ENCODE measurements at places on chromosomes 12 and 14.

DNA sequence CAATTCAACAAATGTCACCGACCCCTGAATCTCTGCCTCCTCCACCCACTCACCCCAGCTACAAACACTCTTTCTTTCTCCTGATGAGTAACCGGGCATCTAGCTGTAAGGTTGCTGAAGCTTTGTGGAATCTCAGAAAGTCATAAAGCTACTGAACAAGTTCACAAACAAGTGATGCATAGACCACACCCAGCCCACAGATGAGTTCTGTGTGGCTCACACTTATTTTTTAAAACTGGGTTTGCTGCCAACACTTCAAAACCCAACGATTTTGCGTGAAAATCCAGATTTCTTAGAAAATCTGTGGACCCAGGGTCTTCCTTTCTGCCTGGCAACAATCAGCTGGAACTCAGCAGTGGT is 96.1 kb downstream of the APAF1 start:
- peak; percentile 35 for DNase-seq

GRCh38 chr14:68734231-68734732 is 58.6 kb downstream of the ZFP36L1 start:
- DNase-seq = peak; percentile 37

DNA sequence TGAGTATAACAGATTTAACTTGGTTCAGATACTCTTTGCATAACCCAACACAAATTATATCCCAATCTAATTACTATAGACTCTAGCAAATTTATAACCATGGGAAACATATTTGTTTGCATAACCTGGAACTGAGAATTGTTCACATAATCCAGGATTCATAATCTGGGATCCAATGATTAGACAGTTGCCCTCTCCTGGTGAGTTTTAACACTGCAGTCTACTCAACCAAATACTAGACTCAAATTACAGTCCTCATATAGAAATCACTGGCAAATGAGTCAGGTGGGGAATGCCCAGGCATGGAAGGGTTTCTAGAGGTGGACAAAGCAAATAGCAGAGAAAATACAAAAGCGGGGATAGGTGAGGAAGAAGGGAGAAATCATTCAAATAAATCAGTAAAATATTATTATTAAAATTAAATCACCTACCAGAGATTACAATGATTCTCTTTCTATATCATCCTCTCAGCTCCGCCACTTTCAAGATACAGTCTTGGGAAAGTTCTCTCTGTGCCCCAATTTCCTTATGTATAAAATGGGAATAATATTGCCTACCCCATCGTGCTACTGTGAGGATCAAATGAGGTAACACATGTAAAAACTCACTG is 9.4 kb downstream of the GCH1 start:
- DNase-seq = peak; percentile 85

DNA sequence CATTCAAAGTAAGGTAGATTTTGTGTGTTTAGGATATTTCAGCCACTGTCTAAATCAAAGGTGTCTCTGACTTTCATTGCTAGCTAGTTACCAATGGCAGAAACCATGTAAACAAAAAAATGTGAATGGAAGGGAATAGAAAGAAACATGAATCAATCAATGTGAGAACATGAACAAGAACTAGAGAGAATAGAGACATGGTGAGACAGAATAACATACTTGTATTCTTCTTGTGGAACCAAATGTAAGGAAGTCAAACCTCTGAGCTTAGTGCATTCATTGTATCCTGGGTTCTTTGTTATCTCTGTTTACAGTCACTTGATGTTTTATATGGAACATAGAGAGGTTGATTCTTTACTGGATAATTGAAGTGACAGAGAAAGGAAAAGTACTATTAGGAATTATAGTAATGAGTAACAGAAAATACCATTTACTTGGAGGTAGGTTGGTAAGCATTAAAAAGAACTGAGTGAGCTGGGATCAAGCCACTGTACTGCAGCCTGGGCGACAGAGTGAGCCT is 2.6 kb upstream of the WNK1 start:
- DNase-seq = no peak

DNA sequence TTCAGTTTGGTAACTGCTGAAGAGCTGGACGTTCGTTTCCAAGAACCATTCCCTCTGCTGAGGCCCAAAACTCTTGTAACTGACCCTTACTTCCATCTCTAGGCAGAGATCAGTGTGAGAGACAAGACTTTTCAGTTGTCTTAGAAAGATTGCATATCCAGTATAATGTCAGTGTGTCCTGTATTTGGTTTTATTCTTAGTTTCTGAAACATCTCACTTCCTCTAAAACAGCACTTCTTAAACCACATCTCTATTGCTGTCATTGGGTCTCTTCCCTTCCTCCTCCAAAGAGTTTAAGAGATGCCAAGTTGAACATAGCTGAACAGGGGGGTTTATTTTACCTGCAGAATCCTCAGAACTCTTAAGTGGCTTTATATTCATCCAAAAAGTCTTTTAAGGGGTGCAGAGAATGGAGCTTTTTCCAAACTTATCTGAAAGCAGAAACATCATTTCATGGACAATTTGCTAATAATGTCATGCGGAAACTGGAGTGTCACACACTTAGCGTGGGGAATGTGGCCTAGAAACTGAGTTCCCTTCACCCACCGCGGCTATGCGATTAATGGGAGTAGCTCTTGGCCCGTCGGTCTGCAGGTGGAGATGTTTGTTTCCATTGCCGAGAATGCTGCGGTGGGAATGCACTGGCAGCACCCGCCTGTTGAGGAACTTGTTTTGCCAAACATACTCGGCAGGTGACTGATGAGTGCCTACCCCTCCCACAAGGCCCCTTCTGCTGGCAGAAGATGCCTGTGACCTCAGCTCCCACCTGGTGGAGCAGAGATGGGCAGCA is 148.2 kb downstream of the ADGRD1 start:
- DNase-seq = no peak

DNA sequence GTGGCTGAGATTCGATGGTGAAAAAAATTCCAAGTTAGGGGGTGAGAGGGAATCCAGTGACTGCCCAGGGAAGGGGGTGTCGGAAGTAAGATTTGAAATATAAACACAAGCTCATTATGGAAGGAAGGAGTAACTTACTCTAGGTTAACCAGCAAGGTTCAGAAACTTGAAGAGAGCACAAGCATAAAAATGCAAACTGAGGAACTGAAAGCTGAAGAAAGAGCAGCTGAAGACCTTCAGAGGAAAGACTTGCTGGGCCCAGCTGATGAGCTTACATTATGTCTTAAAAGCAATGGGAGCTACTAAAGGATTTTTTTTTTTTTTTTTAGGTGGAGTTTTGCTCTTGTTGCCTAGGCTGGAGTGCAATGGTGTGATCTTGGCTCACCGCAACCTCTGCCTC is 189.7 kb upstream of the GRIN2B start:
- no peak for DNase-seq

- no peak for DNase-seq
Measured at GRCh38 chr14:104889375-104889757, 24.3 kb downstream of the CEP170B start.

GRCh38 chr12:86838711-86839110 is 582.5 kb upstream of the MGAT4C start:
- no peak for DNase-seq

DNA sequence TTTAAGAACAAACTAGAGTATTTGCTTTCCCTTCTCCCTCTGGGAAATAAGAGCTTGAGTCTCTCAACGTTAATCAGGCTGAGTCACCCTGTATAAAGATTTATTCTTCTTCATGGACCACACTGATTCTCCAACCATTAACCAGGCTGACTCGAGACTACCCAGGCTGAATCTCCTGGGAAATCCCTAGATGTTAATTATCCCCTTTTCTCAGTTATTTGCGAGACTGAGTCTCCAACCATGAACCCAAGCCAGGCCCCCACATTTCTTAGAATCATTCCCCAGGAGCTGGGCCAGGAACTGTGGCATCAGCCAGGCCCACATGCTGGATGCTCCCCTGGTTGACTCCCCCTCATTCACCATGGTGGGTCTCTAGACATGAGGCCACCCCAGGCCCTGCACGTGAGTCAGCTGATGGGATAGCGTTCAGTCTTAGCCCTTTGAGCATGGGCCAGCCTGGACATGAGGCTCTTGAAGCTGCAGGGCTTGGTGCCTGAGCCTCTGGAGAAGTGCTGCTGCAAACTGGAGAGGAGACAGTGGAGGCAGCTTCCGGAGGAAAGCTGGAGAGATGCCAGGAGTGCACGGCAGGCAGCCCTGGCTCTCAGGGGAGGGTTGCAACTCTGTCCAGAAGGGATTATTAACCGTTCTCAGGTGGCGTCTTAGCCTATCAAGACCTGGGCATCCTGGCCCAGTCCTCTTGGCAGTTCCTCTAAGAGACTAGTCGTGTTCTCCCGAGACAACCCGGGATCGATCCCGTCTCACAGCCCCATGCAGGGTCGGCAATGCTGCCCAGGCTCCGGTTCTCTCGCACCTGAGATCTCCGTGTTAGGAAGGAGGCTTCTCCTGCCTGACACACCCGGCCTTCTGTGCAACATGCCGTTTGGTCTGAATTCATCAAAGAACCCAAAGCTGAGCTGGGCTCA is 296.6 kb downstream of the ADGRD1 start:
- DNase-seq = no peak

GRCh38 chr12:53997204-53998109 is 2.5 kb upstream of the HOXC9 start:
- no peak for DNase-seq

DNA sequence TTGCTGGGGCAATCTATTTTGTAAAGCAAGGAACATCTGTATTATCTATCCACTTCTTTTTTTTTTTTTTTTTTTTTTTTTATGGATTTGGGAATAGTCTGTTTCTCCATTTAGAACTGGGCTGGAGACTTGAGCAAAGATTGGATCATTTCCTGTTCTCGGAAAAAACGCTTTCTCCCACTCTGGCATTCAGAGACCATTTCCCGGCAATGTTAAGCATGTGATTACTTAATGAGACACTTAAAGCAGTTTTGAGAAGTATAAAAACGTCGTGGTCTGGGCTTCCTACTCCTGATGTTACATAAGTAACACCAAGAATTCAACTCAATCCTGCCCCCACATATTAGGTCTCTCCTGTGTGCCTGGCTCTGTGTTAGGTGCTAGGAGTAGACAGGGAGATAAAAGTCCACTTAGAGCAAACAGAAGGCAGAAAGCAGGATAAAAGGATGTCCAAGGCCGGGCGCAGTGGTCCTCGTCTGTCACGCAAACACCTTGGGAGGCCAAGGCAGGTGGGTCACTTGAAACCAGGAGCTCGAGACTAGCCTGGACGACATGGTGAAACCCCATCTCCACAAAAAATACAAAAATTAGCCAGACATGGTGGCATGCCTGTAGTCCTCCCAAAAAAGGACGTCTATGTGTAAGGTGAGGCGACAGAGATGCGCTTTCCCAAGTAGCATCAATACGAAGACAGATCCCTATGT is 152.1 kb upstream of the GSC start:
- no peak for DNase-seq

- DNase-seq = peak; percentile 41
Measured at GRCh38 chr12:107660235-107660634, 25.4 kb upstream of the PWP1 start.

DNA sequence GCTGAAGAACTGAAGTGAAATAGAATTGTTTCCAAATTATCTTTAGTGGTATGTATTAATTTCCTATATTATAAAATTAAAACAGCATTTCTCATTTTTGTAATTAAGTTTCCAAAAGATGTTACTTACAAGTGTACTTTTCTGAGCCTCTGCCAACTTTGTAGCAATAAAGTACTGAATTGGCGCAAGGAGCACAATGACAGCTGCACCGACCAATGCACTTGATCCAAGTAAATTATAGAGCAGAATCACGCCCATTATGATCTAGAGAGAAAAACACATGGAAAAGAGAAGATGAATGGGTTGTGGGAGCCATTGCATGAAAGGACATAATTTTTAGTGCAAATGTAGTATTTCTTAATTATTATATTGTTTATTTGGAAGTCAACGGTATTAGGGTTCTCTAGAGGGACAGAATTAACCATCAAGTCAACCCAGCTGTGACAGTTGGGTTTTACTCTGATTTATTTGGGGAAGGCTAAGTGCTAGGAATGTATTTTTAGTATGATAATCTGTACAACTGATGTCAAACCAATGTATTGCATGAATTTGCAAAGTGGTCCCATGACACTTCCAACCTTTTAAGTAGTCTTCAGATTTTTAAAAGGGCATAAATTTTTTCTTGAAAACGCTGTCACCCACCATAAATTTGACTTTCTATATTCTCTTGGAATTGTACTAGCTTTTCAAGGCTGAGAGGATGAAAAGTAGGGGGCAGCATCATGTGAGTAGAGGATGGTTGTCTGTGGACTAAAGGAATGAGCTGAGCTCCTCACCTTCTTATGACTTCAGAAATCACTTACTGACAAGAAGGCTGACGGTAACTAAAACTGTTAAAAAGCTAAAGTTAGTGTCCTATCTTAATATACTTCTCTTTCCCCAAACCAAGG is 33.0 kb downstream of the ABCC9 start:
- no peak for DNase-seq

DNA sequence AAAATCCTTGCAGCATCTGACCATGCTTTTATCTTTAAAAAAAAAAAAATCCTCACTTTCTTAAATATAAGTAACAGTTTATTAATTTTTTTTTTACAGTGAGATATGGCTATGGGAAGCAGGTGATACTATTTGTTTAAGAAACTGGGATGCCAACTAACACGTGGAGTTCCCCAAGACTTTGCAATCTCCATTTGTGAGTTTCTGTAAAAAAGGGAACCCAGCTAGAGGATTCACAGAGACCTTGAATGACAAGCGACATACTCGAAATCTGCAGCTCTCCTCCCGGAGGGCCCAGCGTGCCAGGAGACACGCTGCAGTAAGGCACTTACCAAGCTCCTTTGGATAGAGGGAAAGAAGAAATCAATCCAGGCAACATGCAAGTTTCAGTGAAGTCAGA is 30.1 kb downstream of the SLC15A4 start:
- no peak for DNase-seq

DNA sequence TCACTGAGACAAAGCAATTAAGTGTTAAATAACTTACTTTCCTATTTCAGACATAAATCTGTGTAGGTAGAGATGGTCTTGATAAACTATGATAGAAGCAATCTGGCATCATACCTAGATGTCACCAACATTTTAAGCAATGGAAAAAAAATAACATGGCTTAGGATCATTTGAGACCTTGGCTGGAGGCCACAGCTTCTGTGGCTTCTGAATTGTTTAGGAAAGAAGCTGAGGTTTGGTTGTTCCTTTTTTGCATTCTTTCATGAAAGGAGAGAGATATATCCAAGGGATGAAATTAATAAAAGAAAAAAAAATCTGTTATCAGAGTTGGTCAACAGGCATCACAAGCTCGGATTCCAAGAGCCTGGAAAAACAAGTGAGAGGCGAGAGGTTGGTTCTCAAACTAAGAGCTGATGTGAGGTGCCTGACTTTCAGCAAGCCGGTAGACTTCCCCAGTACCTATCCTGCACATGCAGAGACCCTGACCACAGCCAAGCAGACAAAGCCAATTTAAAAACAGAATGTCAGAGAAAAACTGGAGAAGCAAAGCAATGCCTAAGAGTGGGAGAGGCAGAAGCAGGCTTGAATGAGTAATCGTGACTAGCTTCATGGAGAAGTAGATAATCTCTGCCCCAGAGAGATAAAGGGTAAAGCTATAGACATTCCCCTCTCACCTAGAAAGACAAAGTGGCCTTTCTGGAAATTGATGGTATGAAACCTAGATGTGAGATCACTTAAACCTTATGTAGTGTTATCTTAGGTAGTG is 43.4 kb upstream of the ST8SIA1 start:
- peak; percentile 24 for DNase-seq

Data from bronchial epithelial cell (primary cell).